ENCODE measurements at places on chromosomes 11 and 22.

DNA sequence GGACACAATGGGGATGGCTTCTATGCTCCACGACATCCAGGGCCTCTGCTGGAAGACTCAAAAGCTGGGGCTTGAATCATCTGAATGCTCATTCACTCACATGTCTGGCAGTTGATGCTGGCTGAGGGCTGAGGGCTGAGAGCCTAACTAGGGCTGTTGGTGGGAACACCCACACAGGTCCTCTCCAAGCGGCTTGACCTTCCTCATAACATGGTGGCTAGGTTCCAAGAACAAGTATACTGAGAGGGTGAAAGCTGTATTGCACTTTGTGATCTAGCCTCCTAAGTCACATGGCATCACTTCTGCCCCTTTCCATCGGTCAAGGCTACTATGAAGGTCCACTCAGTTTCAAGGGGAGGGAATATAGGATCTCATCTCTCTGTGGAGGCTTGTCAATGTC lies 7.5 kb downstream of the TMEM151A start:
- DNase-seq, result no peak
- no peak overlapping the region for H3K4me3 ChIP-seq
- H3K27me3 ChIP-seq, result no peaks in the 10 kb centered on the region
- H3K4me1 ChIP-seq, result no peaks in the 10 kb centered on the region
- H3K36me3 ChIP-seq, result no peaks in the 10 kb centered on the region

- no peak overlapping the region for H3K27ac ChIP-seq
- DNase-seq, result peak; percentile 0
- H3K4me3 ChIP-seq, result no peak overlapping the region
- H3K36me3 ChIP-seq, result no peaks in the 10 kb centered on the region
Observed at GRCh38 chr11:17611503-17612220, 64.6 kb downstream of the OTOG start.

GRCh38 chr22:44286646-44287045 lies 26.1 kb downstream of the SHISAL1 start:
- DNase-seq, result no peak
- H3K4me1 ChIP-seq, result no peaks in the 10 kb centered on the region
- H3K27ac ChIP-seq, result no peak overlapping the region
- H3K4me3 ChIP-seq, result no peak overlapping the region

- no peak within 1 kb of the TSS for H3K27ac ChIP-seq
- H3K36me3 ChIP-seq, result no peaks in the 10 kb centered on the region
- H3K27me3 ChIP-seq, result peaks cover 81% of the 10 kb centered on the region
- H3K4me3 ChIP-seq, result peak within 1 kb of the TSS; percentile 54
Observed at GRCh38 chr11:82733444-82734119, at the start of gene FAM181B. Gene FAM181B (minus strand): TSS chr11:82733864. CDS start chr11:82733729, 135 bp downstream.

DNA sequence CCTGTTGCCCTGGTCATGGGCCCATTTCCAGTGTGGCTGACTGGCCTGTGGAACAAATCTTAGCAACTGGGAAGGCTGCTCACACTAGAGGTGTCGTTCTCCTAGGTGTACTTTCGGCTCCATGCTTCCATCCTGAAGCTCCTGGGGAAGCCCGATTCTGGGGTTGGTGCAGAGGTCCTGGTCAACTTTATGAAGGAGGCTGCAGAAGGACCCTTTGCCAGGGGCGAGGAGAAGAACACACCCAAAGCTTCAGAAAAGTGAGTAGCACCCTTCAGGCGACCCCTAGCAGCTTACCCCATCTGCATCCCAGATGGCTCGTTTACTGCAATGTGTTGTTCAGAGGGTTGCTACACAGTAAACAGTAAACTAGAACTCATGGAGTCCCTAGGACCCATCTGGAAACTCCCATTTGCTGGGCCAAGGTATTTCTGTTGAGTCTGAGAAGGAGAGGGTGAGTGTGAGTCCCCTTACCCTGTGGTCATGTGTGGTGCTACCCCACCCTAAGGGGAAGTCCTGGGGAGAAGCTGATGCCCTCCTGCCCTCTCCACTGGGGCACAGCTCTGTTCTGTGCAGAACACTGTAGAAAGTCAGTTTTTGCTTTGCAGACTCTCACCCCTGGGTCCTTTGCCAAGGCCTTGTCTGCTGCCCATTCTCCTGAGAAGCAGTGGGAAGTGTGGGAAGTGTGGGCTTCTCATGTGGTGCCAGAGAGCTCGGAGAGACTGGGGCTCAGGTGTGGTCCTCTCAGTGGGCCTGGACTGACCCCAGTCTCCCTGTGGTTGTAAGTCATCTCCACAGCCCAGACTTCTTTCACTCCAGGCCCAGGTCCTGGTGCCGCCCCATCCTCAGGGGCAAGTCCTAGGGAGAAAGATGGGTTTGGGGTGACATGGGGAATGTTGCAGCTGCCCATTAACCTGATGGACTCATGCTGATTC lies 85.0 kb downstream of the CABIN1 start:
- DNase-seq, result no peak
- H3K36me3 ChIP-seq, result peaks cover 21% of the 10 kb centered on the region
- H3K4me1 ChIP-seq, result no peaks in the 10 kb centered on the region
- no peaks in the 10 kb centered on the region for H3K27me3 ChIP-seq
- peak overlapping the region; percentile 9 for H3K27ac ChIP-seq

DNA sequence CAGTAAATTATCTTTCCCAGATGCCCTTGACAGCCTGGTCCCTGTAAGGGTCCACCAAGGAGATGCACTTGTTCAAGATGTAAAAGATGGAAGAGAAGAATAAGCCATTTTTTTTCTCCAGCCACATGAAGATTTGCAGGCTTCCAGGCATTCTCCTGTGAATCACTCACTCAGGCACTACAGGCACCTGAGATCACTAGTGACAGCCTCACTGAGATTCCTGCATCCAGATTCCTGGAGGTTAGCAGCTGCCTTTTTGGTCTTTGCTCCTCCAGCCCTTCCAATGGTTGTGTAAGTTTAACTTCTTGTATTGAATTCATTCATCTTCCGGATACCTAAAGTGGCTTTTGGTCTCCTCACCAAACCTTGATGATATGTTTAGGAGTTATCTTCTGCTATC lies 630.2 kb upstream of the CADM1 start:
- H3K27me3 ChIP-seq, result peaks cover 2% of the 10 kb centered on the region
- H3K4me1 ChIP-seq, result no peaks in the 10 kb centered on the region
- no peaks in the 10 kb centered on the region for H3K36me3 ChIP-seq
- no peak overlapping the region for H3K27ac ChIP-seq
- no peak for DNase-seq
- no peak overlapping the region for H3K4me3 ChIP-seq

DNA sequence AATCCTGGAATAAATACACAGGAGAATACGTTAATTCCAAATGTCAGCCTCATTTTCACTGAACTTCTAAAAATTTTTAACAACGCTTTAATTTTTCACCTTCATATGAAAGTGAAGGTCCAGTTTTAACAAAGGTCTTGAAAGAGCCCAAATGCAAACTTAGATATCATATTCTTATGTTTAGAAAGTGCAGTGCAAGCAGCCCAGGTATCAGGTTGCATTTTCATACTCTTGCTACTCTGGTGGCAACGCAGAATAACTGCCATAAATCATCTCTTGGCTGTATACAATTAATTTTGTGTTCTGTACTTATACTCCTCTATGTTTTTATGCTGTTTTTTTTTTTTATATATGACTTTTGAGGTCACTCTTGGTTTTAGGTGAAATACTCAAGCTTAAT lies 496.7 kb upstream of the ARHGAP42 start:
- no peaks in the 10 kb centered on the region for H3K27me3 ChIP-seq
- H3K36me3 ChIP-seq, result no peaks in the 10 kb centered on the region
- no peak overlapping the region for H3K4me3 ChIP-seq
- DNase-seq, result no peak

GRCh38 chr11:8794677-8795103 lies 112.1 kb downstream of the RPL27A start:
- no peaks in the 10 kb centered on the region for H3K36me3 ChIP-seq
- no peak overlapping the region for H3K4me3 ChIP-seq
- H3K27me3 ChIP-seq, result peaks cover 26% of the 10 kb centered on the region
- no peak overlapping the region for H3K27ac ChIP-seq

GRCh38 chr11:75356613-75357012 lies 5.2 kb upstream of the ARRB1 start:
- no peak overlapping the region for H3K4me3 ChIP-seq
- no peaks in the 10 kb centered on the region for H3K36me3 ChIP-seq

GRCh38 chr11:63017306-63017974 lies 1.8 kb upstream of the SLC22A8 start:
- DNase-seq, result no peak
- H3K27ac ChIP-seq, result no peak overlapping the region
- no peak overlapping the region for H3K4me3 ChIP-seq
- H3K27me3 ChIP-seq, result peaks cover 6% of the 10 kb centered on the region

DNA sequence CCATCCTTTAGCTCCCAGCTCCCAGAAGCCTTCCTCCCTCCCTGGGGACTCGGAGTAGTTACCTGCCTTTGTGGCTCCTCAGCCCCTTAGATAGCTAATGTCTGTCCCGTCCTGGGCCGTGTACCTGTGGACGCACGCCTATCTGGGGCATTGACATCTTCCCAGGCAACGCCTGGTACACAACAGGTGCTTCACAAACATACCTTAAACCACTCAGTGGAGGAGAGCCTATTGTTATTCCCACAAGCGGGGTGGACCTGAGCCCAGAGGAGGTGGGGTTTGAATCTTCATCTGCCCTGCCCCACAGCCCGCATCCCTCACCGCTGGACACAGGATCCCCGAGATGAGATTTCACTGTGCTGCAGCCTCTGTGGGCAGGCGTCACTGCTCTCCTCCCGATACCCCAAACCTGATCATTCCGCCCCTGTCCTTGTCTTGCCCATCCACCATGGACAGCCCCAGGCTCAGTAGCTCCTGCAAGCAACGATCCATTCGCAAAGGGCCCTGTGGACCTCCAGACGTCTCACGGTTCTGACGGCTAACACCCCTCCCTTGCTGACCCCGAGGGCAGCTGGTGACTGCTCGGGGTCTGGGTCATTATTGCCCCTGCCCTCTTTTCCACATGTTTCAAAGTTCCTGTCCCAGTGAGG lies 73.8 kb upstream of the SHISAL1 start:
- H3K4me1 ChIP-seq, result no peaks in the 10 kb centered on the region
- no peak for DNase-seq
- no peaks in the 10 kb centered on the region for H3K36me3 ChIP-seq
- H3K4me3 ChIP-seq, result no peak overlapping the region

DNA sequence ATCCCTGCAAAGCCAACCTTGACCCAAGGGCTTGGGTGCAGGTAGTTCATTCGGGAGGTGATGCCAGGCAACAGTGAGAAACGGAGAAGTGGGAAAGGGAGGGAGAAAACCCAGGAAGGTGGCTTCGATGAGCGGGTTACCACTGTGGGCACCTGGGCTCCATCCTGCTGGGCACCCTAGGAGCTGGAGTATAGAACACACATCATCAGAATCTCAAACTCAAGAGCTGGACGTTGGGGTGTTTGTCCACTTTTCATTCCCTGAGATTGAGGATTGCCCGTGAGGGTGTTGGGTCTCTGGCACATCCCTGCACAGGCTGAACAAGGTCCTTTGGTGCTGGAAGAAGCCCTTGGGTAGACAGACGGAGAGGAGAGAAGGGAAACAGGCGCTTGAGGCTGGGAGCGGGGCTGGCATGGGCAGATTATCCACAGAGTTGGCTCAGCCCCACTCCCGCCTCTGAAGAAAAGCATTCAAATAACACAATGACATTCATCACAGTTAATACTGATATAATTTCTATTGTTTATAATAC lies 70.4 kb downstream of the LRRC32 start:
- H3K4me1 ChIP-seq, result peaks cover 1% of the 10 kb centered on the region
- H3K4me3 ChIP-seq, result no peak overlapping the region
- H3K36me3 ChIP-seq, result no peaks in the 10 kb centered on the region
- peaks cover 4% of the 10 kb centered on the region for H3K27me3 ChIP-seq
- no peak for DNase-seq

GRCh38 chr11:3230636-3231549 lies 1.3 kb downstream of the MRGPRE start:
- no peak overlapping the region for H3K4me3 ChIP-seq
- H3K4me1 ChIP-seq, result no peaks in the 10 kb centered on the region
- no peak overlapping the region for H3K27ac ChIP-seq
- H3K36me3 ChIP-seq, result no peaks in the 10 kb centered on the region

GRCh38 chr11:108009497-108010370 lies 1.0 kb downstream of the CUL5 start:
- H3K4me1 ChIP-seq, result peaks cover 15% of the 10 kb centered on the region
- H3K36me3 ChIP-seq, result peaks cover 14% of the 10 kb centered on the region
- DNase-seq, result peak; percentile 8
- H3K27ac ChIP-seq, result peak overlapping the region; percentile 98

DNA sequence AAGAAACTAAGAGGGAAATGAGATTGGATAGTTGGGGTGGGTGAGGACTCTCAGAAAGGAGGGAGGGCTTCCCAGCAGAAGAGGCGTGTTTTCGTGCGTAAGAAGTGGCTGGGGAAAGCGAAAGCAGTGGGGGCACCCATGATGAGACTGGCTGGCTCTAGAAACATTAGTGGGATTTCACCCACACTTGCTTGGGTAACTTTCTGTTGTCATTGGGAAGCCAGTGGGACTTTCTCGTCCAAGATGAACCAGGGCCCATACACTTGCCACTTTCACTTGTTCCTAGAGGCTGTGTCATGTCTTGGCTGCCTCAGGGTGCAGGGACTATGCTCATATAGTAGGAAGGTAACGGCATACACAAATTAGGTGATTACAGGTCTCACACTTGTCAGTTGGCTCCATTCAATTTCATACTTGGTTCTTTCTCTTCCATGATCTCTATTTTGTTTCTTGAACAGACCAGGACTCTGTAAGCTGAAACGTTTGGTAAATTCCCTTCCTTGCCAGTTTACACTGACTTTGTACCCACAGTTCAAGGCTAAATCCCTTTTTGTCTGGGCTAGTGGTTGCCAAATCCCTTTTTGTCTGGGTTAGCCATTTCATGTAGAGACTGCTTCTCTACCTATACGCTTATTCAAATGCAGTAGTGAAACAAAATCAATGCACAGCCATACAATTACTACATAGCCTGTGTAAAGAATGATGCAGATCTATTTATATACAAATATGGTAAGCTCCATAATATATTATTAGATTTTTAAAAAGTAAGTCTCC lies 42.0 kb upstream of the CXCR5 start:
- no peaks in the 10 kb centered on the region for H3K27me3 ChIP-seq
- peak overlapping the region; percentile 57 for H3K27ac ChIP-seq
- H3K4me1 ChIP-seq, result peaks cover 37% of the 10 kb centered on the region
- H3K4me3 ChIP-seq, result peak overlapping the region; percentile 13

- no peak overlapping the region for H3K27ac ChIP-seq
- H3K4me1 ChIP-seq, result no peaks in the 10 kb centered on the region
- H3K4me3 ChIP-seq, result no peak overlapping the region
- no peaks in the 10 kb centered on the region for H3K36me3 ChIP-seq
Observed at GRCh38 chr11:70744396-70745185, 346.3 kb downstream of the CTTN start.

DNA sequence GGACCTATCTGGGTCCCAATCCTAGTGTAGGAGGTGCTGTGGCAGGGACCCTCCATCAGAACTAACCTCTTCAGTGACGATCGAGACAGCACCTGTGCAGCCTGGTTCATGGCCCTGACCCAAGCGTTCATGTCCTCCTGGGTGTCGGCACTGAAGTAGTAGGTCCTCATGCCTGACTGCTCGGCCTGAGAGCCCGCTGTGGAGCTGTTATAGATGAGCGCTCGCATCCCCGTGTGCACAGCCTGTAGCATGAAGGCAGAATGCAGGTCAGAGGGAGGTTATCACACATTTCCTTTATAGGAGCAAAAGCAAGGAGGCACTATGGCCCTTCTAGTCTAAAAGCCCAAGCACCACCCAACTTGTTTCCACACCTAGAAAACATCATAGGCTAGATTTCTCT lies 103.0 kb downstream of the C11orf58 start:
- no peak overlapping the region for H3K27ac ChIP-seq
- no peaks in the 10 kb centered on the region for H3K36me3 ChIP-seq
- DNase-seq, result no peak
- no peaks in the 10 kb centered on the region for H3K4me1 ChIP-seq
- H3K4me3 ChIP-seq, result no peak overlapping the region
